Stomach (tissue), 19 donors: ENCODE measurements at places on chromosomes 1 and 21. TPM values are rescaled to one million over a fixed set of nuclear protein-coding genes. Genes with fewer than 3 reads are reported as not detected.

- no peak for DNase-seq
These were observed 5.1 kb upstream of the NPHP4 start for GRCh38 chr1:5997316-5997715.

DNA sequence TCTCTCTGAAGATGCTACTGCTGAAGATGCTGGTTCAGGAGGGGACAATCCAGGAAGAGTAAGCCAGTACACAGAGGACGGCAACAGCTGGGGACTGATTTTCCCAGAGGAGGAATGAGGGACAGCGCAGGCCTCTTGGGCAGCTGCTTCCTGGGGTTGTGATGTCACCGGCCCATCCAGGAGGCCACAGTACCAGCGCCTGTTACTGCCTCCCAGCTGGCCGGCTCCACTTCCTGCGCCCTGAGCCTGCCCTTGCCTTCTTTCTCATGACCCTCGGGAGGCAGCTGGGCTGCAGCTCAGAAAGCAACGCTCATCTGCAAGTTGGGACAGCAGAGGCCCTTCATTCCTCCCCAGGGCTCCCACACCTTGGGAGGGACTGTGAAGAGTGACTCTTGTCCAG is 21.9 kb upstream of the ID3 start:
- DNase-seq: peak; percentile 78

DNA sequence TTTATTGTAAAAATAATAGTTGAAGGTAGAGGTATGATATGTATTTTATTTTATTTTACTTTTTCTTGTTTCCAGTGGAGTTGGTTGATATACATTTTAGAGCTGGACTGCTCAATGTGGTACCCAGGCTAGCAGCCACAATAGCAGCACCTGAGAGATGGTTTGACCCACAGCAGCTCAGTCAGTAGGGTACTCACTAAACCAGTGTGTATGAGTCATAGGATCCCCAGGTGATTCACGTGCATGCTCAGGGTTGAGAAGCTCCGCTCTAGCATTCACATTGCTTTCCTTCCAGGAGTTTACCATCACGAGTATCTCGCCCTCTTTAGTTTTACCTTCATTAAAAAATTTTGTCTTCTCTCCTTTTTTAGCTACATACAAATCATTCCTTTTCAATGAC is 96.0 kb upstream of the PAXBP1 start:
- DNase-seq: no peak

Gene ENAH
- total RNA-seq: 149 TPM

Gene NFIA
- 67.1 TPM for total RNA-seq
